ENCODE measurements at places on chromosomes 16 and 17. TPM values are rescaled to one million over a fixed set of nuclear protein-coding genes. Genes with fewer than 3 reads are reported as not detected.
A peak's percentile ranks its signal among the peaks of the same experiment; 100 is the strongest.

The ODAD4 gene
- total RNA-seq = 0.71 TPM

The CCL4 gene
- total RNA-seq = 0.42 TPM

The KRTAP3-3 gene
- not detected for total RNA-seq

The CFAP97D1 gene
- not detected for total RNA-seq

The HIGD1B gene
- 2.6 TPM for total RNA-seq

The GDPD1 gene
- 2.7 TPM for total RNA-seq

The MT1M gene
- total RNA-seq = 7.8 TPM

DNA sequence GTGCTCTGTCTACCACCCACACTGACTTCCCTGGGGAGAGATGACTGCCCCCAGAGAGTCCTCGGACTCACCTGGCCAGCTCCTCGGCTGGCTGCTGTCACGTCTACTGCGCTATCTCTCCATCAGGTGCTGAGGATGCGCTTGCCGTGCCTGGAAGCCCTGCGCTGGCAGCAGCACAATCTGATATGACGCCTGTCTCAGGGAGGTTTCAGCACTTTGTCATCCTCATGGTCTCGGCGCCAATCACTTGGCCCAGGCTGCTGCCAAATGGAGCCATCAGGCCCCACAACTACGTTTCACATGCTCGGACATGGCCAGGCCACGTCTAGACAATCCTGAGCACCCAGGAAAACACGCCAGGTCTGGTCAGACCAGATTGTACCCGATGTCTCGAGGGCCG, 46.7 kb downstream of the FOXL1 start:
- no peak for DNase-seq

- DNase-seq = no peak
These were observed 540.1 kb upstream of the PSMD7 start for GRCh38 chr16:73756289-73757178.

GRCh38 chr16:53094013-53094630, 39.3 kb downstream of the CHD9 start:
- DNase-seq = peak; percentile 89

DNA sequence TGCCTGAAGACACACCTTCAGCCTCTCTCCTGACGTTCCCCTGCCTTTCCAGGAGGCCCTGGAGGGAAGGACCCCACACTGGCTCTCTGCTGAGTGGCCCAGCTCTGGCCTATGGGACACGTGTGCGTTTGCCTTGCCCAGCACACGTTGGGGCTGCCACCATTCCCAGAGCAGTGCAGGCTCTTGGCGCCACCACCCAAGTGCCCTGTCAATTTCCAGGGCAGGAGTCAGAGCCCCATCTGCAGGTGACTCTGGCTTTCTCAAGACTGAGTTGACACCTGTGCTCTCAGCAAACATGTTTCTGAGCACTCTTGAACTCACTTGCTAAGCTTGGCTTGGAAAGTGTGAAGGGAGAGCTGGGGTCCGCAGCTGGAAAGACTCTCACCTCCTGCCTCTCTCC, 4.7 kb upstream of the IRF8 start:
- DNase-seq = no peak

DNA sequence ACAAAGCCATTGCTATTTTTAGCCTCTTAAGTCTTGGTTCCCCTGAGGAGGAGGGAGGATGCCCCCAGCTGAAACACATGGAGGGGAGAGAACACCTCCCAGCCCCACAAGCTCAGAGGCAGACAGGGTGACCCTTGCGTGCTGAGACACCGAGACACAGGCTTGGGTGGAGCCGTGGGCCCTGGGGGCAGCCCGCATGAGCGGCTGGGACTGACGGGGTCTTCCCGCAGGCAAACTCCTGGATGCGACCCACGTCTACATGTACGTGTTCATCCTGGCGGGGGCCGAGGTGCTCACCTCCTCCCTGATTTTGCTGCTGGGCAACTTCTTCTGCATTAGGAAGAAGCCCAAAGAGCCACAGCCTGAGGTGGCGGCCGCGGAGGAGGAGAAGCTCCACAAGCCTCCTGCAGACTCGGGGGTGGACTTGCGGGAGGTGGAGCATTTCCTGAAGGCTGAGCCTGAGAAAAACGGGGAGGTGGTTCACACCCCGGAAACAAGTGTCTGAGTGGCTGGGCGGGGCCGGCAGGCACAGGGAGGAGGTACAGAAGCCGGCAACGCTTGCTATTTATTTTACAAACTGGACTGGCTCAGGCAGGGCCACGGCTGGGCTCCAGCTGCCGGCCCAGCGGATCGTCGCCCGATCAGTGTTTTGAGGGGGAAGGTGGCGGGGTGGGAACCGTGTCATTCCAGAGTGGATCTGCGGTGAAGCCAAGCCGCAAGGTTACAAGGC, 9.8 kb downstream of the SLC16A3 start:
- peak; percentile 79 for DNase-seq

GRCh38 chr16:9437115-9437514, 345.7 kb downstream of the HAPSTR1 start:
- no peak for DNase-seq

DNA sequence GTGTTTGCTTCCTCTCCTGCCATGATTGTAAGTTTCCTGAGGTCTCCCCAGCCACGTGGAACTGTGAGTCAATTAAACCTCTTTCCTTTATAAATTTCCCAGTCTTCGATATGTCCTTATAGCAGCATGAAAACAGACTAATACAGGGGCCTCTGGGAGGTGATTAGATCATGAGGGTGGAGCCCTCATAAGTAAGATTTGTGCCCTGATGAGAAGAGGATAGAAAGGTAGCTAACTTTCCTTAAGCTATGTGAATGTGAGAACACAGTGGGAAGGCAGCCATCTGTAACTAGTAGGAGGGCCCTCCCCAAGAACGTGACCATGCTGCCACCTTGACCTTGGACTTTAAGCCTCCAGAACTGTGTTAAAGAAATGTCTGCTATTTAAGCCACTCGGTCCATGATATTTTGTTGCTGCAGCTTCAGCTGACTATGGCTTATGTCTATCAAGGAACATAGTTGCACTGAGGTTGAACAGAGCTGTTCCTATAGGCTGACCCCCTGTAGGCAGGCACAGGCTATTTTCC, 30.7 kb downstream of the WWOX start:
- no peak for DNase-seq

DNA sequence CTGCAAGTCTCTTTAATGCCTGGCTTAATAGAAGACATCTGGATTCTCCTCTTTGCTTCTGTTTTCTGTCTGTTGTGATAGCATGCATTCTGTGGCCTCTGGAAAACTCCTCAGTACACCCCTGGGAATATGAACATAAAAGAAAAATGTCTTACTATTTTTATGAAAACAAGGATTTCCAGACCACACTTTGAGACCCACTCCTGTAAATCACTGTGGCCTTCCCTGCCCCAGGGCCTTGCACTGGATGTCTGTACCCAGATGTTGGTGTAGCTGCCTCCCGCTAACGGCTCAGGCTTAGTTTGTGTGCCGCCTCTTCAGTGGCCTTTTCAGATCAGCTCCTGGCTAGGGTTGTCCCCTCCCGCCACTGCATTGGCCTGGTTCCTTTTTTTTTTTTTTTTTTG, 126.6 kb downstream of the SOCS1 start:
- DNase-seq = no peak

GRCh38 chr17:66716236-66717026, 118.5 kb upstream of the CACNG5 start:
- no peak for DNase-seq

DNA sequence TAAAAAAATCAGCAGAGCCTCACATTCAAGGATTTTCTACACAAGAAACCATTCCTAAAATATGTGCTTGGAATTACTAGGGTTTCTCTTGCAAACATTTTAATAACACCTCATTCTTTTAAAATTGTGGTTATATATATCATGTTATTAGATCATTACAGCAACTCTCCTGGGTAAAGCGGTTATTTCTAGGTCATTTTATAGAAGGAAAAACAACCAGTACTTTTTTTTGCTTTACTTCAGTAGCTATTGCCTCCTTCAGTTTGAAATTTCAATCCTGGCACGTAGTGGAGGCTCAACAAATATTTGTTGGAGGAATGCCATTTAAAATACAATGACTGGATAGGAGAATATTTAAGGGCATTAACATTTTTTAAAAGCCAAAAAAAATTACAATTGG, 220.6 kb downstream of the CDRT15L2 start:
- no peak for DNase-seq

- DNase-seq = no peak
These were observed 49.6 kb downstream of the ANKFY1 start for GRCh38 chr17:4214157-4214556.

DNA sequence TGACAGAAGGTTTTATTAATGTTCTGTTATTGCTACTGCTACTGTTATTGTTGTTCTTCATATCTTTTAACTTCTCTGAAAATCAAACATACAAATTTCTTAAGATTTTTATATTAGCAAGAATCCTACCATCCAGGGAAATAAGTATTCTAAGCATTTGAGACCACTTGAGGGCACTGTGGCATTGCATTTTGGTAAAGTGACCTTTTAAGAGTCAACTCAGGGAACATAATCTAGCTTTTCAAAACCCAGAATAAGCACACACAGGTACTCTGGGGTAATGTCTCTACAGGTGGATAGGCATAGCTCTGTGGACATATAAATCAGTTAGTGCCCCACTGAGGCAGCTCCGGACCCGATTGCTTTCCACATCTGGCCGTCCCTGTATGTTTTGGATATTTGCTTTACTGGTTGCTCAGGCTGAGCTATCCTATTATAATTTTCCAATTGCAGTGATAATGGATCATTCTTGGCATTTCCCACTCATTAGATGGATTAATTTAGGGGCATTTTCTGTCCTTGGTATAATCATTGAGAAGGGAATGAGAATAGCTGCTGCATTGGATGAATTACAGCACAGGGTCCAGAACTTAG, 1425.1 kb upstream of the CDH8 start:
- DNase-seq = no peak

- no peak for DNase-seq
These were observed 20.7 kb downstream of the GAA start for GRCh38 chr17:80122026-80122575.

GRCh38 chr16:74521691-74522090, 85.2 kb downstream of the GLG1 start:
- no peak for DNase-seq

DNA sequence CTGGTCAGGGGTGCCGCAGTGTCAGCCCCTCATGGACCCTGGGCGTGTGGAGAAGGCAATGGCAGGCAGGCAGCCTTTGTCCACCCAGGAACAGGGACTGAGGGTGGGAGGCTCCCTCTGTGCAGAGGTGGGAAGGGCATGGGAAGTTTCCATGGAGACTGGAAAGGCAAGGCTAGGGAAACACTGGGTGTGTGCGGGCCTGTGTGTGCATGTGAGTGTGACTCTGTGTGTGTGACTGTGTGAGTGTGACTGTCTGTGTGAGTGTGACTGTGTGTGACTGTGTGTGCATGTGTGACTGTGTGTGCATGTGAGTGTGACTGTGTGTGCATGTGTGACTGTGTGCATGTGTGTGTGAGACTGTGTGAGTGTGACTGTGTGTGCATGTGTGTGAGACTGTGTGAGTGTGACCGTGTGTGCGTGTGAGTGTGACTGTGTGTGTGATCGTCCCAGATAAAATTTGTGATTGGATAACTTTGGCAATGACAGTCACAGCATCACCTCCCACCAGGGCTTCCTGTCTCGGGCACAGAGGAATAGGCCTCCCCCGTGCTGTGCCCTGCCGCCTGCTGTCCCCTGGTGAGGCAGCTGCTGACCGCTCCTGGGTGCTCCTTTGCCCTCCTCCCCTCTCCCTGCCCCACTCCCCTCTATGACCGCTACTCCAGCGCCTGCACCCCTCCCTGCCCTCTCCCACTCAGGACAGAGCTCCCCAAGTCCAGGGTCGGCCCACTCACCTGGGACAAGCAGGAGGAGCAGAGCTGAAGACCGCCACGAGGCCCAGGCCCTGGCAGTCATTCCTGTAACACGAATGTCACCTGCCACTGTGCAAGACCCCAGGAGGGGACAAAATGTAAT, 698 bp downstream of the CD300C start:
- no peak for DNase-seq

DNA sequence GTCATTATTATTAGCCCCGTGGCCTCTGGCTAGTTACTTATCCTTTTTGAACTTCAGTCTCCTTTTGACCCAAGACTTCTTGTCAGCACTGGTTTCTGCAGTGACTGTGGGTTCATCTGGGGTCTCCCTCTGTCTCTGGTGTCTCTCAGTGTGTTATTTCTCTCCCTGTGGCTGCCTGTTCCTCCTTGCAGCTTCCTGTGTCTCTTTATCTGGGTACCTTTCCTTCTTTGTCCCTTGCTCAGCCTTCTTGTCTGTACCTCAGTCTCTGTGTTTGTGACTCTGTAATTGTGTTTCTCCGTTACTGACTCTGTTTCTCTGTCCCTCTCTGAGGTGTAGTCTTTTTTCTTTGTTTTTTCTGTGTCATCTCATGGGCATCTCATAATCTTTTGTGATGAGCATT, 102.6 kb upstream of the CDH11 start:
- DNase-seq = no peak

All from right cardiac atrium (tissue), 5 donors.